ENCODE measurements at places on chromosomes 3 and 15.

GRCh38 chr3:170057550-170057949 is 19.8 kb downstream of the GPR160 start:
- no peaks in the 10 kb centered on the region for H3K4me1 ChIP-seq
- H3K36me3 ChIP-seq: no peaks in the 10 kb centered on the region
- DNase-seq: no peak
- no peak overlapping the region for H3K27ac ChIP-seq

DNA sequence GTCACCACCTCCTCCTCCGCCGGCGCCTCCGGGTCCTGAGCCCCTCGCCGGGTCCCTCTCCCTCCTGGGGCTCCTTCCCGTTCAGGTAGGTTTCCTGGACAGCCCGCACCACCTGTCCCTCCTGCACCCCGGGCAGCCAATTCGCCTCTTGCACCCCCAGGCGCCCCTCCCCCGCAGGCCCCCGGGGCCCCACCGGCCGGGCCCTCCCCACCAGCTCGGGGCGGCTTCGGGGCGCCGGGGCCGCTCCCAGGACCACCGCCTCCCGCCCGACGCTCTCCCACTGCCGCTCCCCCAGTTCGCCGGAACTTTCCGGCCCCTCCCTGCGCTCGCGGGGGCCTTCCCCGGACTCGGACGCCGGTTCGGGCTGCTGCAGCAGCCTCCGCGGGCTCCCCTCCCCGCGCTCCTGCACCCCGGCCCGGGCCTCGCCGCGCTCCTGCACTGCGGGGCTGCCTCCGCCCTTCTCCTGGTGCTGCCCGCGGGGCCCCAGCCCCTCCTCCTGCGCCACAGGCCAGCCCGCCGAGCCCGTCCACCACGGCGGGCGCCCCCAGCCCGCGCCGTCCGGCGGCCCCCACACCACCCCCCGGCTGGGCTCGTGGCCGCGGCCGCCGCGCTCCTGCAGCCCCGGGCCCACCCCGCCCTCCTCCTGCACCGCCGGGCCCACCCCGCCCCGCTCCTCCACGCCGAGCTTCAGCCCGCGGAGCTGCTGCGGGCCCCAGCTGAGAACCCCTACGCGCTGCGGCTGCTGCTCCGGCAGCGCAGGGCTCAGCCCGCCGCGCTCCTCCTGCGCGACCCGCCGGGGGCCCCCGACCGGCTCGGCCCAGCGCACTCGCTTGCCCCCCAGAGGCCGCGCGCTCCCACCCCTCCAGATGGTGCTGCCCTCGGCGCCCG is 587 bp upstream of the TNK2 start:
- peak; percentile 56 for DNase-seq
- H3K4me3 ChIP-seq: peak overlapping the region; percentile 84
- H3K27me3 ChIP-seq: no peaks in the 10 kb centered on the region
- peak overlapping the region; percentile 36 for H3K27ac ChIP-seq
- H3K36me3 ChIP-seq: no peaks in the 10 kb centered on the region

- H3K36me3 ChIP-seq: no peaks in the 10 kb centered on the region
- H3K27ac ChIP-seq: no peak overlapping the region
- no peak for DNase-seq
- H3K4me1 ChIP-seq: no peaks in the 10 kb centered on the region
Observed at GRCh38 chr15:91970142-91970541, 116.6 kb downstream of the SLCO3A1 start.

DNA sequence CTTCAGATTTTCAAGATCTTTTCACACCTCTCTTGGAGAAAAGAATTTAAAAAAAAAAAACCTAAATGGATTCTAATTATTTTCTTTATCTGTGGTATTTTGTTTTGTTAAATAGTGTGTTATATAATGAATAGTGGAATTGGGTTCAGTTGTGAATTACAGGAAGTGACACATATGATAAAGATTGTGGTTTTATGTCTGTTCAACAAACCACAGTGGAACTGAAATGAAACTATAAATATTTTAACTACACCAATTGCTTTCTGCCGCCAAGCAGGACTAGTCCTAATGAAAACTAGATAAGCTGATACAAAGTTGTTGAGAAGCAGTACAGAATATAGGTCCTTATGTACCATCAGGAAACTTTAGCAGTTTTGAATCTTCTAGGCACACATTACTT is 121.6 kb downstream of the UBE2E2 start:
- no peaks in the 10 kb centered on the region for H3K36me3 ChIP-seq
- H3K27me3 ChIP-seq: no peaks in the 10 kb centered on the region
- peaks cover 6% of the 10 kb centered on the region for H3K4me1 ChIP-seq
- no peak for DNase-seq
- no peak overlapping the region for H3K4me3 ChIP-seq
- no peak overlapping the region for H3K27ac ChIP-seq

GRCh38 chr15:84833447-84834228 is 16.5 kb downstream of the ALPK3 start:
- H3K4me1 ChIP-seq: no peaks in the 10 kb centered on the region
- no peaks in the 10 kb centered on the region for H3K27me3 ChIP-seq
- DNase-seq: no peak
- H3K27ac ChIP-seq: no peak overlapping the region
- H3K4me3 ChIP-seq: no peak overlapping the region
- peaks cover 12% of the 10 kb centered on the region for H3K36me3 ChIP-seq

DNA sequence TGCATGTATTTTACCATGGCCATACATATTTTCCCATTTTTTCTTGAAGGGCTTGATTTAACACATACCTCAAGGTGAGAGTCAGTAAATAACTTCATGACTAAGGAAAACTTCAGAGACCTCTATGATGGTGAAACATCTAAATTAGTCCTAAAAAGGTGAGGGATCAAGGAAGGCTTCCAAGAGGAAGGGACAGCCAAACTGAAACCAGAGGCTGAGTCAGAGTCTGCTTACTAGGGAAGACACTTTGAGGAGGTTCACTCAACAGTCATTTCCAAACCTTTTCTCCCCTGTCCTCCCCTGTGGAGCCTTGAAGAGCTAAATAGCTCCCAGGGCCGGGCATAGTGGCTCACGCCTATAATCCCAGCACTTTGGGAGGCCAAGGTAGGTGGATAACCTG is 206.6 kb downstream of the SHQ1 start:
- H3K4me3 ChIP-seq: no peak overlapping the region
- H3K36me3 ChIP-seq: no peaks in the 10 kb centered on the region
- no peak for DNase-seq
- no peak overlapping the region for H3K27ac ChIP-seq

GRCh38 chr3:140469491-140469890 is 208.4 kb upstream of the TRIM42 start:
- H3K27me3 ChIP-seq: no peaks in the 10 kb centered on the region
- no peak for DNase-seq
- peak overlapping the region; percentile 36 for H3K4me3 ChIP-seq
- no peaks in the 10 kb centered on the region for H3K4me1 ChIP-seq
- H3K36me3 ChIP-seq: peaks cover 6% of the 10 kb centered on the region

- H3K36me3 ChIP-seq: no peaks in the 10 kb centered on the region
- DNase-seq: no peak
- H3K27me3 ChIP-seq: no peaks in the 10 kb centered on the region
Observed at GRCh38 chr15:71885390-71885789, 75.0 kb downstream of the NR2E3 start.

Data from trophoblast cell (in vitro differentiated cells and primary cell).